Stimulated activated CD4-positive, alpha-beta T cell treated with anti-CD3 and anti-CD28 coated beads, Interleukin-1b, Interleukin-23, amount 100 ng/mL, for 48 hours (primary cell): ENCODE measurements at places on chromosomes 6 and 20.

- DNase-seq, result no peak
These were observed 178.8 kb upstream of the HDDC2 start for GRCh38 chr6:125480571-125480970.

DNA sequence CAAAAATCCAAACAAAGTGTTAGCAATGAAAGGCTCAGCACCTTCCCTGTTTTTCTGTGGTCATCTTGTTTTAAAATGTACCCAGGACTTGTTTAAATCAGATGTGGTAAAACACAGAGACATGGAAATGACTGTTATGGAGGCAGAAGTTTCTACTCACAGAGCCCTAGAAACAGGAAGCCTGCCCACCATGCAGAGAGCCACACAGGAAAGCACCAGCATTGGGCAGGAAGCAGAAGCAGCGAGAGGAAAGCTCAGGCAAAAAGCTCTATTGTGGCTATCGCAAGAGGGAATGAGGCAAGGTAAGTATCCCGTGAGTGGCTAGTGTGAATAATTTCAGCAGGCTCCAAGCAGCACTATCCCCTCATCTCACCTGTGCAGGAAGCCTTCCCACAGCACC lies 42.8 kb downstream of the GPR6 start:
- DNase-seq, result no peak

DNA sequence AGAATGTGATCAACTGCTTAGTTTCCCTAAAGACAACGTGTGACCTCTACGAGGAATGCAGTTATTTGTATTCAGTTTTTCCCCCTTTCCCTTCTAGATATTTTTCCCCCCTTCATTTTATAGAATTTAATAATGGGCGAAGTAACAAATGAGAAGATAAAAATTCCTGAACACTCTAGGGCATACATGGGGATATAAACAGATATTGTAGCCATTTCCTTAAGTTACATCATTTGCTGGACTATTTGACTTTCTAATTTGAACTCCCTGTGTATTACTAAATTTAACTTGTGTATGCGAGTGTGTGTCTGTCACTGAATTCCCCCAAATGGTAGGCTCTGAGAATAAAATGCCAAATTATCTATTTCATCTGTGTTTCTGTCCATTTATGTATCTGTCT lies 99.0 kb upstream of the ZFP64 start:
- DNase-seq, result no peak

DNA sequence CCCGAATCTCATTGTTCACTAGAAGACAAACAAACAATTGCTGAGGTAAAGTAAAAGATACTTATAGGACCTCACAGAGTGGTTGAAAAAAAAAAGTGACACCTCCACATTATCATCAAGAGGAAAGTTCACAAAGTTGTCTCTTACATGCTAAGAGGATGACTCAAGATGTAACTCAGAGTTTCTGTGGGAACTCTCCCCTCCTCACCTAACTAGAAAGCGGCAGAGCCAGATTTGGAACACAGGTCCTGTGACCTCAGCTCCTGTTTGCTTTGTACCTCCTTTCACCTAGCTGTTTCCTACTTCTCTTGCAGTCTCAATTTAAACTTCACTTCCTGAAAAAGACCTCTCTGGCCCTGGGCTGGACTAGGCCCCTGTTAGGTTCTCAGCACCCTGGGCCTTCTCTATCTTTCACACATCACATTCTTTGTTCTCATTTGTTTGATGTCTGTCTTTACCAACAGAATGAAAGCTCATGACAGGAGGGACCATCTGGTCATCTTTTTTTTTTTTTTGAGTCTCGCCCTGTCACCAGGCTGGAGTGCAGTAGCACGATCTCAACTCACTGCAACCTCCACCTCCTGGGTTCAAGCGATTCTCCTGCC lies 60.8 kb downstream of the CD24 start:
- no peak for DNase-seq

DNA sequence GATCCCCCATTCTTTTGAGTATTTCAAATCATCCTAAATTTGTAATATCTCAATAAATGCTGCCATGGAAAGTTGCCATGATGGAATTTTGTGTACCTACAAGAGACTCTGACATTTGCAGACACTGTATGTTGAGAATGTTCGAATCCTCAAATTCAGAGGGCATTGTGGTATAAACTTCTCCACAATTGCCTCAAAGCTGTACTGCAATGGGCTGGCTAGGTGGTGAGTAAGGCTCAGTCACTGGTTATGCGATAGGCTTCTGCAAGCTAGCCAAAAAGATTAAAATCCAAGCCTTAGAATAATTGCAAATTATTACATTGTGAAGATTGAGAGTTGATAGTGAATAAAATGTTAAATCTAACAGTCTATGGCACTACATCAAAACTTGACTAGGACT lies 130.2 kb upstream of the CEP162 start:
- no peak for DNase-seq

- no peak for DNase-seq
These were observed 45.2 kb upstream of the CTAGE9 start for GRCh38 chr6:131756039-131756438.

GRCh38 chr6:4577406-4577805 lies 198.8 kb upstream of the CDYL start:
- DNase-seq, result no peak

GRCh38 chr6:2651961-2652360 lies 98.8 kb downstream of the MYLK4 start:
- no peak for DNase-seq

GRCh38 chr6:63514488-63515173 lies 57.6 kb upstream of the LOC128125822 start:
- DNase-seq, result no peak

DNA sequence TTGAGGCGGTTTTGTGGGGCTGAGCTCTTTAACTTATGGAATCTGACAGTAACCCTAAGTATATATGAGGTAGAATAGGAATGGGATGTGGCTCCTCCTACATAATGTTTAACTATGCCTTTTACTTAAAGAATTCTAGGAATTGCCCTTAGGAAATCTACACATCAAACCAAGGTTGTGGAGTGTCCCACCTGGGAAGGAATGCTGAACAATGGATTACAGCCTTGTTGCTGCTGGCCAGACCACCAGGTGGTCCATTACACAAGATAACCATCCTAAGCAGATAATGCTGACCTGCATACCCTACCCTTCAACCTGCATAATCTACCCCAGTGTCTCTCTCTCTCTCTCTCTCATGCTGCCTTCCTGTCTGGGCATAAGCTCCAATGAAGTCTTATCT lies 35.0 kb upstream of the SLC22A16 start:
- no peak for DNase-seq

- no peak for DNase-seq
These were observed 35.0 kb upstream of the DSE start for GRCh38 chr6:116335612-116336215.

- peak; percentile 57 for DNase-seq
These were observed 25.0 kb downstream of the TAF8 start for GRCh38 chr6:42075159-42075838.

GRCh38 chr6:33895296-33895695 lies 91.5 kb upstream of the MLN start:
- no peak for DNase-seq

DNA sequence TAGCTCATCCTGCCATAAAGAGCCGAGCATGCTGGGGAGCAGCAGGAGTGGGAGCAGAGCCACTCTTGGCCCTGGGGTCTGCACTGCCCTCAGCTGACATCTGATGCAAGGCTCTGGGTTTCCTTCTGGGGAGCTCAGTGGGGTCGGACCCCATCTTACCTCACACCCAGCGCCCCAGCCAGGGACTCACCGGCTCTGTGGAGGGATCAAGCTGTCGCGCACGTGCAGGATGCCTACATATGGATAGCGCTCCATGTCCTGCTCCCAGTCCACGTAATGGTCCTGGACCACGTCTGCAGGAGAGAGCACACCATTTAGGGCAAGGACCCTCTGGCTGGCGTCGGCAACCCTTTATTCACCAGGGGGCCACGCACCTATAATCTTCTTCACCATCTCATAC lies 12.2 kb downstream of the LEMD2 start:
- DNase-seq, result no peak

- DNase-seq, result no peak
These were observed 144.8 kb downstream of the TBC1D7 start for GRCh38 chr6:13183415-13184088.

DNA sequence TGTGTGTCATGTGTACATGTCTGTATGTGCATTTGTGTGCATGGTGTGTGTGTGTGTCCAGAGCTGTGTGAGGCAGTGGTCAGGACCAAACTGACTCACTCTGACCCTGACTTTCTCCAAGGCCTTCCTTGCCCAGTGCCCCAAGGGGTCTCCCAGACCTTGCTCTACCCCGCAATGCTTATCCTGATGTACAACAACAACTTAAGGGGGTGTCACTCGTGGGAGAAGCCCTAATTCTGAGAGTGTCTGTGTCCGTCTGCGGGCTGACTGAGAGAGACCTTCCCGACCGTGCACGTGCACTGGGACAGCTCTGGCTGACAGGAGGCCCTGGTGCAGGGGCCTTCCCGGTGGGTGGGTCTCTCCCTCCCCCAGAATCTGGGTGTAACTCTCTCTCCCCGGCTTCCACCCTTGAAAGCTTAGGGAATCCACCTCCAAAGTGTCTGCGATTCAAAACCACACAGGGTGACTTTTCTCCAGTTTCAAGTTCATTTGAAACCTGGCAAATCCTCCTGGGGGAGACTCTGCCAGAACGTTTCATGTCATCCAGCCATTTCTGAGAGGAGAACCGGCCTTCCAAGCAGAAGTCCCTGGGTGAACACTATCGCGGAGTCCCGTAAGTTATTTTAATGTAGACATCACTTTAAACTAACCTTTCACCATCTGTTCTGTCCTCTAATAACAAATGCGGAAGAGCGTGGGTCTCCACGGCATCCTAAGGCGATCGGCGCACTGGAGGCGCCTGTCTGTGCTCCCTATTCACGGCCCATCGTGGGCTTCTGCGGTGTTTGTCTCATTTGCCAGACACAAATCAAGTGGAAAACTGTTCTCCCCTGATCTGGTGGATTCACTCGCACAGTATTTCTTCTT lies 225.5 kb downstream of the TAF4 start:
- no peak for DNase-seq

DNA sequence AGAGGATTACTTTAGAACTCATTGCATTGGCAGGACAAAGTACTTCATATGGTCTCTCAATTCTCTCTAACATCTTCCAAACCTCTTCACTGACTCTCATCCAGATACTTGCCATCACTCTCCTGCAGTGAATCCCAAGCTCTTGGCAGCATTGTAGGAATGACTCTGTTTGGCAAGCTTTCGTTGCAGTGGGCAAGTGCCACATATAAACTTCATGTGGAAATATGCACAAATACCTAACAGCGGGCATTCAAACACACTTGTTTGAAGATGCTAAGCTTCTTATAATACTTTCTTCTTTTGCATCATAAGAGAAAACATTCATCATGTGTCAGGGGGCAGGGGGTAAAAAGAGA lies 86.2 kb upstream of the F13A1 start:
- DNase-seq, result no peak

DNA sequence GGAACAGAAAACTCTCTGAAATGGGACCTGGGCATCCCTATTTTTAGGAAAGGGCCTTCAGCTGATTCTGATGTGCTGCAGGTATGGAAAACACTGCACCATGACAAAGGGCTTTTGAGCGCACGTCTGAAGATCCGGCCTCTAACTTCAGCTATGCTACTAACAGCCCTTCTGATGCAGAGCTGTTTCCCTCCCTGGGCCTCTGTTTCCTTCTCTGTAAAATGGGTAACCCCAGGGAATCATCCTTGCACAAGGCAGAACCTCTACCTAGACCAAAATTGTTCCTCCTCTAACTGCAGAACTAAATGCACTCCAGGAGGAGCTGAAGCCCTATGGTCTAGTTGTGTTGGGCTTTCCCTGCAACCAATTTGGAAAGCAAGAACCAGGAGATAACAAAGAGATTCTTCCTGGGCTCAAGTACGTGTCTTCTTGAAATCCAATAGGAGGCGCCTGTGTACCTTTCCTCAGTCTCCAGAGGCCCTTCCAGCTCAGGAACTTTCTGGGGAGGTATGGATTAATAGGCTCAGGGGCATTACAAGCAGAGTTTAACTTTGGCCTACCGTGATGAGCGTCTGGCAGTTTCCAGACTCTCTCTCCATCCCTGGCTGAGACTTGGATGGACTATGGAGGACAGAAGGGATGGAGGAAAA lies 5.9 kb downstream of the GPX5 start:
- no peak for DNase-seq

DNA sequence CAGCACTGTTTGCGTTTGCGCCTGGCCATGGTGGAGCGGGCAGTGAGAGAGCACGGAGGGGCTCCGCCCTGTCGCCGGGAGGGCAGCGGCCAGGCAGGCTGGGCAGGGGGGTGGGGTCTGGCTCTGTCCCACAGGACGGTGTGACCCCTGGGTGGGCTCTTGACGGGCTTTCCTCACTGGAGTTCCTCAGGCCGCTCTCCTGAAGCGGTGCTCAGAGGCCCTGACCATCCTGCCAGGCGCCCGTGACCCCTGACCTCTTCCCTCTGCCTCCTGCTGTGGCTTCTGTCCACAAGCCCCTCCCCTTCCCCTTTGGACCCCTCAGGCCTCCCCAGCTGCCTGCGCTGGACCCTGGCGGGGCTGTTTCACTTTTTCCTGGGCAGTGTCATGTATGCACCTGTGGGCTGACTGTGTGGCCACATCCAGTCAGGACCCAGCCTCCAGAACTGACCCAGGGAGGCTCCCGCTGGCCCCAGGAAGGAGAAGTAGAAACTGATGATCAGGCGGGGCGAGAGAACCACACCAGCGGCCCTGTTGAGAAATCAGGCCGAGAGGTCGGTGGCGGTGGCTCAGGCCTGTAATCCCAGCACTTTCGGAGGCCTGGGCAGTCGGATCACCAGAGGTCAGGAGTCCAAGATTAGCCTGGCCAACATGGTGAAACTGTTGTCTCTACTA lies 1.2 kb downstream of the OGFR start:
- DNase-seq, result no peak

DNA sequence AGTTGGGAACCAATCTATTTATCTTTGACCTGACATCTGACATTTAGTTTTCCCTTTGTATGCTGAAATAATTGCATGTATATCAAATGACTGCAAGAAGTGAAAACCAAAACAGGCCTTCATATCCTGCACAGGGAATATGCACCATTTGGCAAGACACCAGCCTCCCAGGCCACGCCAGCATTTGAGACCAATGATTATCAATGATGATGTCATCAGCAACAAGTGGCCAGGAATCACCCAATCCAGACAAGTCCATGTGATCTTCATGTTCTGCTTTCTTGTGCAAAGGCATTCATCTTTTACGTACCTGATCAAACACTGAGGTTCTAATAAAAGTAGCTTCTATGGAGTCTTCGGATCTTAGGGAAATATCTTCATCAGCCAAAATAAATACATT lies 107.4 kb upstream of the TENT5A start:
- DNase-seq, result no peak

DNA sequence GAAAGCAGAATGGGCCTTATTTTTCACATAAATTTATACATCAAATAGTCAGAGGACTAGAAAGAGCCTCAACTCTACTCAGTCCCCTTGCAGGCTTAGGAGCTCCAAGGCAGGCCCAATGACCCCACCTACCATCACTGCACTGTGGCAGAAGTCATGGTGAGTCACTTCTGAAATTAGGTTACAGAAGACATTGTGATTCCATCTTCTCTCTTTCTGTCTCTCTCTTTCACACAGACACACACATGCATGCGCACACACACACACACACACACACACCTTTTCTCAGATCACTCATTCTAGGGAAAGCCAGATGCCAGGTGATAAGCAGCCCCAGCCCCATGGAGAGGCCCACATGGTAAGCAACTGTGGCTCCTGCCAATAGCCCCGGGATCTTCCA lies 103.8 kb downstream of the C6orf118 start:
- no peak for DNase-seq
